ENCODE measurements at places on chromosomes 11 and 22.

GRCh38 chr11:73975479-73975757 is 7.2 kb downstream of the UCP2 start:
- no peak for DNase-seq

- DNase-seq, result no peak
Measured at GRCh38 chr11:6646071-6646470, 9.5 kb downstream of the DCHS1 start.

GRCh38 chr22:19760058-19760950 is at the start of gene TBX1:
TBX1 (plus strand) TSS chr22:19760778; CDS start chr22:19760844, 66 bp downstream.
- no peak for DNase-seq

DNA sequence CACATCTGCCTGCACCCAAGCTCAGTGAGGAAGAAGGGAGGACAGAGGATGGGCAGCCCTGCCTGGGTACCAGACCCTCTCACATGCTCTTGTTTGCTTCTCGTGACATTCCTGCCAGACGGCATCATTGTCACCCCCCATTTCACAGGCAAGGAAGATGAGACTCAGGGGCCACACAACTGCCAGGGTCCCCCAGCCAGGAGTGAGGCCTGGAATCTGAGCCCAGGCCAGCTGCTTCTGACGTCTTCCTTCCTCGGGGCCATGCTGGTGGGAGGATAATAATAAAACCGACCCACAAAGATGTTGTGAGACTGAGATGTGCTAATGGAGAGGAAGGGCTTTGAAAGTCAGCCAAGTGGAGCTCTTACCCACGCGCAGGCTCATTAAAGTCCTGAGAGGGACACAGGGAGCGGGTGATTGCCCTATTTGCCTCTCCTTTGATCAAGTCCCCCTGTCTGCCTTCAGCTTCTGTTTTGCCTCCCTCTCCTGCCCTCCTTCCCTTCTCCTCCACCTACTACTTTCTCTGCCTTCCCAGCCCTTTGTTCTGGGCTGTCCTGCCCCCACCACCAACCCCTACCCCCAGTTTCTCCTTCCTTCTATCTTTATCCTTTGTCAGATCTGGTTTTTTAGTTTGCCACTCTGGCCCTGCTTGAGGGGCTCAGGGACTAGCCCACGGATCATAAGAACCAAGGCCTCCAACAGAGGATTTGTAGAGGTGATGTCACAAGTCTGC is 62.7 kb downstream of the MCM5 start:
- DNase-seq, result no peak

GRCh38 chr22:43269246-43269645 is 73.9 kb downstream of the SCUBE1 start:
- DNase-seq, result no peak

DNA sequence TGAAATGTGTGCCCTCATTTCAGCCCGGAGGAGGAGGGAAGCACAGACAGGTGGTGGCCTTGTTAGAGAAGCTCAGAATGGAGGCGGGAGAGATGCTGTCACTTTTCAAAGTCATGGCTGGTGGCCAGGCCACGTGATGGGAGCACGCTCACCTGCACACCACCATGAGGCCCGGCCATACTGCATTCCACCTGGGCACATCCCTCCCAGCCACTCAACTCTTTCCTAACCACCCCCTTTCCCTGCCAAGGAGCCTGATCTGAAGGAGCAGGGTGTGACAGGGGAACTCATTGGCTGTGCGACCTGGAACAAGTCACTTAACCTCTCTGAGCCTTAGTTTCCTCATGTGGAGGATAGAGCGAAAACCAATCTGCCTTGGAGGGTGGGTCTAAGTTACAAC is 364.5 kb downstream of the CTTN start:
- DNase-seq, result no peak

GRCh38 chr11:66421492-66422205 is 814 bp downstream of the NPAS4 start:
- peak; percentile 88 for DNase-seq

GRCh38 chr11:104645261-104646222 is 252.7 kb downstream of the CASP12 start:
- no peak for DNase-seq

DNA sequence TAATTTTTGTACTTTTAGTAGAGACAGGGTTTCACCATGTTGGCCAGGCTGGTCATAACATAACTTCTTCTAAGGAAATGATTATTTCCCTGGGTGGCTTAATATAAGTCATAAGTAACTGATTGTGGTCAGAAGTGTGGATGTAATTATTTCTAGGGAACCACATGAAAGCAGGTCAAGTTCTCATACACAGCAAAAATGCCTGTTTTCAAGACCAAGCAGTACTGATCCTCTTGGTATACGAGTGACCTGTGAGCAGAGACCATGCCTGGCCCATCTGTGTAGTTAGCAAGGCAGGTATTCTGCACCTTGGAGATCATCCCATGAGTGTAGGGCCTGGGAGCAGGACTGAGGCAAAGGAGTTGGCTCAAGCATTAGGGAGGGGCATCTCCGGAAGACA is 32.5 kb upstream of the NUCB2 start:
- no peak for DNase-seq

- no peak for DNase-seq
Measured at GRCh38 chr11:35796562-35796961, 134.0 kb downstream of the TRIM44 start.

DNA sequence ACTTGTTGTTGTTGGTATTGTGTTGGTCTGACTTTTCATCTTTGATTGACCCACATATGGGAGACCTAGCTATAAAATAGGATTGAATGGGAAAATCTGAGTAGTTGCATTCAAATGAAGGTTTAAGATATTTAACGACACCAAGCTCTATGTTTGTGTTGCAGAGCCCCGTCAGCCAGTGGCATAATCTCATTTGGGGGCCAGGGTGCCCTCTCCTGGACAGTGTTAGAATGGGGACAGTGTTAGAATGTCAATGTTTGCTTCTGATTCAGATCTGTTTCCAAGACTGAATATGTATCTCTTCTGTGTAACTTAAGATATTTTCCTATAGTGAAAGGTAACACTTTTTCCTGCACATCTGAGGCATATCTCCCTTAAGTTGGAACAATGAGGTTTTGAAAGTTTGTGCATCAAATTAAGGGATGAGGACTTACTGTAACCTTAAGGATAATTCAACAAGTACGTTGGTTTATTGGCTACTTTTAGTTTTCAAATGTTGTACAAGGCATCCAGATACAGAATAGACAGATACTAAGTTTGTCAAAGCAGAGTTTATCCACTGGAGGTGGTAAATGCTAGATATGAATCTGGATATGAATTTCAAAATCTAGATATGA is 5.3 kb upstream of the OR52M1 start:
- DNase-seq, result peak; percentile 76

DNA sequence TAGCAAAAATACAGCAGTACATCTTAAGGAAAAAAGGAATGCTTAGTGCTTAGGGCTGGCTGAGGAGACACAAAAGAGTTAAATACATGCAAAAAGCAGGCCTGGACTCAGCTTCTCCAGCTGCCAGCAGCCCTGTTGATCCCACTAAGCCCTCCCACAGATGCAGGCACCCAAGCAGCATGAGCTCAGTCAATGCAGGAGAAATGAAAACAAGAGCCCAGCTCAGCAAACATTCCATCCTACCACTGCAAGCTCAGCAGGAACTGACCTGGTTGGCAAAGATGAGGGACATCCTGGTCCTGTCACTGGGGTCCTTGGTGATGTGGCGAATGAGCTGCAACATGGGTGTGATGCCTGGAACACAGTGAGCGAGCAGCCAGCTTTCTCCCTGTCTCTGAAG is 5.8 kb downstream of the CYB5R2 start:
- DNase-seq, result peak; percentile 59

DNA sequence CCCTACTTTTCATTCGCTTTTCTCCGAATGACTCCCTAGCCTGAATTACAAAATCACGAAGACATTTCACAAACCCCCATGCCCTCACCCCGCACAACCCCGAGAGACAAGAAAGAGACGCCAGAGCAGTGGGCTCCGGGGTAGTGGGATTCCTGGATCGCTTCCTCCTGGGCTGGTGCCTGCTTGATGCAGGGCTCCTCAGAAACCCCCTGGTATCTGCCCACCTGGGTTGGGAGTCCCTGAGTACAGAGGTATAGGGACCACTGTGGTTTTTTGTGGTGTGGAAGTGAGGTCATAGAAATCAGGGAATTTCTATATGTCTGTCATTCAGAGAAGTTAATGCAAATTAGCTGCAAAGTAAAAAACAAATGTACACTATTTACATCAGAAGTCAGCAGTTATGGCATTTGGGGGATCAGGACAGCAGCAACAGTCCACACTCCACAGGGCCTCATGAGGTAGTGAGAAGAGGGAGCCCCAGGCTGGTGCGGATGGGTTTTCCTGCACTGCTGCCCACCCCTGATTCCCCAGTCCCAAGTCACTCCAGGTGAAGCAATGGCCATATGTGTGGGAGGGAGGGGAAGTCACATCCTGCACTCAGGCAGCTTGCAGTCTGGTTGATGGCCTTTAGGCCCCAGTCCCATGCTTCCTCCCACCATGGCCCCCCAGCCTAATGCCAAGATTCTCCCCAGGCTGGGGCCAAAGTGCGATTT is 39.6 kb downstream of the BUD13 start:
- no peak for DNase-seq

DNA sequence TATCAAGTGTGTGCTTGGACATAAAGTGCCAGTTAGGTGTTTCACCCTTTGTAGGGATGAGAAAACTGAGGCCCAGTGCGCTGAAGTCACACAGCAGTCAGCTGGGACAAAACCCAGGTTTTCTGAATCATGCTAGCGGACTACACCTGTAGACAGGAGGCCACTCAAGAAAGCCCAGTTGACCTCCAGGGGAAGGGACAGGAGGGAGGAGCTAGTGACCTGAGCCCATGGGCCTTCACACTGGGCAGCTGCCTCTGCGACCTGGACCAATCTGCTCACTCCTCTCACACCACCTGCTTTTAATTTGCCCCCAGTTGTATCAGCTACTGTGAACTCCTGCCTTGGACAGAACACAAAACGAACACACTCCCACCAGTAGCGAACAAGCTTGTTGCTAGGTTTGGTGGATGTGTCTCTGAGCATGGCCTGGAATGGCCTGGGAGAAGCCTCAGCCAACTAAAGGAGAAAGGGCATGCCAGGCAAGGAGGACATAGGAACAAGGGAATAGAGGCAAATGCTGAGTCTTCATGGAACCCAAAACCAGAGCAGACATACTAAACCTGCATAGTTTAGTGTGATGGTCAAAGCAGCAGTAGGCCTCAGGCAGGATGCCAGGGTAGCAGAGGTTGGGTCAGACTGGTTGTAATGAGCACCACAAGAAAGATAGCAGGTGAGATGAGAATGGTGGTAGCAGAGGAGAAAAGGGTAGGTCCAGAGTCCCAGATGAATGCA is 7.2 kb downstream of the LMO1 start:
- no peak for DNase-seq

DNA sequence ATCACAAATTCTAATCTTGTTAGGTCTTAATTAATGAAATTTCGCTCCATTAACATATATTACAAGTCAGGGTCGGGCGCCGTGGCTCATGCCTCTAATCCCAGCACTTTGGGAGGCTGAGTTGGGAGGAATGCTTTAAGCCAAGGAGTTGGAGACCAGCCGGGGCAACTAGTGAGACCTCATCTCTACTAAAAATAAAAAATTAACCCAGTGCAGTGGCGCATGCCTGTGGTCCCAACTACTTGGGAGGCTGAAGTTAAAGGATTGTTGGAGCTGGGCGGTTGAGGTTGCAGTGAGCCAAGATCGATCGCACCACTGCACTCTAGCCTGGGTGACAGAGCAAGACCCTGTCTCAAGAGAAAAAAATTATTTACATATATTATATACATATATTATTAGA is 1.9 kb downstream of the TMA7B start:
- no peak for DNase-seq

GRCh38 chr22:43207849-43208702 is 21.1 kb upstream of the TTLL12 start:
- DNase-seq, result no peak

DNA sequence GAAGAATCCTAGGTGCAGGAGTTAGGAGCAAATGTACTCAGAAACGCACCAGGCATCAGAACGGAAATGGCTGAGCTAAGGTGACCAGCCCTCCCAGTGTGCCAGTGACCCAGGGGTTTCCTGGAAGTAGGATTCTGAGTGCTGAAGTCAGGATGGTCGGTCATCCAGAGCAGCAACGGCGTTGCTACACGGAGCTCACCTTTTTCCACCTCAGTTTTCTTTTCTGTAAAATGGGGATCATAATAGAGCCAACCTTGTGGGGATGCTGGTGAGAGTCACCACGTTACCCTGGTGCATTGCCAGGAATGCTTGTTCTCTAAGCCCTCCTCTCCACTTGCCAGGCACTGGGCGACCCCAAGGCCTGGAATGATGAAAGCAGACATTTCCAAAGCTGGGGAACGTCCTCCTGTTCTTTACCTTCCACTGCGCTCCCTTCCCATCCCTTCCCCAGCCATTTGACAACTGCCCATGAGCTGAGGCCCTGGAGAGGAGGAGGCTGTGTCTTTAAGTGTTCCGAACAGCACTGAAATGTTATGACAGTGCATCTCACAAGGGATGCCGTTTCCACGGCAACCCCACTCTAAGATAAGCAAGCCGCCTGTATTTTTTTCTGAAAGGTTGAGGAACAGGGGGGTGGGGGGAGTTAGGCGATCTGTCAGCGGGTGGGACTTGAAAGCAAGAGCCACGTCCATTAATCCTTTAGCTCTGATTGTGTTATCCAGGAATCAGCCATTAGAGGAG is 66.8 kb downstream of the TSPAN18 start:
- DNase-seq, result no peak

DNA sequence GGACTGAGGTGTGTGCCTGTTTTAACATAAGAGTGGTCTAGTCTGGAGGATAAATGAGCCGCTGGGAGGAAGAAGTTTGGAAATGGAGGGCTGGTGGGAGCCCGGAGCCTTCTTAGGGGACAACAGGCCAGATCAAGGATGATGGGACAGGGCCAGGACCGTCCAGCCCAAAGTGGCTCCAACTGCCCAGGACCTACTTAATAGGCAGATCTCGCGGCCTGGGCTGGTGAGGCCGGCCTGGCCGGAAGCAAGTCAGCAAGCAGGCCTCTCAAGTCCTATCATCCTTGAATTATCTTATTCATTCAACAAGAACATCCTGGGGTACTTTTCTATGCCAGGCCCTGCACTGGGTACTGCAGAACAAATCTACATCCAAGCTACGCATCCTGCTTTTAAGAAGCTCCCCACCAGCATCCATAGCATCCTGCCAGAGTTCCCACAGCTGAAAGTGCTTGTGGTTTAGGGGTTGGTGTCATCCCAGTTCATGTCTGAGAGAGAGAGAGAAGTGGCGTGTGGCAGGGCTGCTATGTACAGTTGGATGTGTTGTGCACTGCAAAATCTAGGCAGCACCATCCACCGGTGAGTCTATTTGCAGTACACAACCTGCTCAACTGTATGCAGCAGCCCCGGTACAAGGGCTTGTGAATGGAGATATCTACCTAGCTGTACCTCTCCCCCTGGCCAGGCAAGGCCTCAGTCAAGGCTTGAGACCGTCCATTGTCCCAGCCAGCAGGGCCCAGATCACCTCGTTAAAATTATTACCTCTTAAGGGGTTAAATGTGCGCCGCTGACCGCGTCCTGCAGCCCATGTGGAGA is 82.1 kb downstream of the FBLN1 start:
- DNase-seq, result no peak

DNA sequence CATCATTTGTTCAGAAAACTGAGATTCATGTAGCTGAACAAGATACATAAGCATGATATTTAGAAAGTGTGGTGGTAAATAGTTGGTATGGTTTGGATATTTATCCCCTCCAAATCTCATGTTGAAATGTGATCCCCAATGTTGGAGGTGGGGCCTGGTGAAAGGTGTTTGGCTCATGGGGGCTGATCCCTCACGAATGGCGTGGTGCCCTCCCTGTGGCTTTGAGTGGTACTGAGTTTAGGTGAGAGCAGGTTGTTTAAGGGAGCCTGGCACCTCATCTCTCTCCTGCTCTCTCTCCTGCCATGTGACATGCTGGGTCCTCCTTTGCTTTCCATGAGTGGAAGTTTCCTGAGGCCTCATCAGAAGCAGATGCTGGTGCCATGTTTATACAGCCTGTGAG is 48.1 kb downstream of the NXPE1 start:
- DNase-seq, result no peak

- DNase-seq, result no peak
Measured at GRCh38 chr11:132770829-132771530, 761.3 kb downstream of the OPCML start.
